HS-5 (cell line): ENCODE measurements at places on chromosomes 1 and 21.

- DNase-seq, result no peak
Observed at GRCh38 chr1:113507552-113508214, 117.4 kb downstream of the MAGI3 start.

DNA sequence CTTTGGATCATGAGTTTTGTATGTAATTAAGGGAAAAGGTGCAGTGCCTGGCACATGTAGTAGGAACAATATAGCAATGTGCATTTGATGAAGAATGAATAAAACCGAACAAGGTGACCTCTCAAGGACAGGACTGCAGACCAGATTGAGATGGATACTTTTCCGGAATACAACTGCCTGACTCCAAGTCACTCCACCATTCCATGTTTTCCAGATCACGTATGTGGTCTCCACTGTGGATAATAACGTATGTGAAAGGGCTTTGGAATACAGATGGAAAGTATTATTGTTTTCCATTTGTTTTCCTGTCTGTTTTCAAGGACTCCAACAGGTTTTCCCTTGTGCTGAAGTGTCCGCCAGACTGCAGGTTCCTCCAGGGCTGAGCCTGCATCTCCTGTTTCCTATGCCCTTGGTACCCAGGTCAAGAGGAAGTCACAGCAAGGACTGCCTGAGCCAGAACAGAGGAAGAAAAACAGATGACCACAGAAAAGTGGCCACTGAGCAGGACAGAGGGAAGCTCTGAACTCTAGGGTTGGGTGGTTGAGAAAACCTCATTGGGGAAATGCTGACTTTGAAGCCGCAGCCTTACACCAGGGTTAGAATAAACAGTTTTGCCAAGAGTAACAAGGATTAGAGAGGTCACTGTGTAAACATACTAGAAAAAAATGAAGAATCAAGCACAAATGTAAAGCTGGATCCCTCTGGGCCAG, 4.0 kb downstream of the CFAP45 start:
- DNase-seq, result no peak

GRCh38 chr1:201645956-201646355, 107.0 kb downstream of the NAV1 start:
- DNase-seq, result no peak

DNA sequence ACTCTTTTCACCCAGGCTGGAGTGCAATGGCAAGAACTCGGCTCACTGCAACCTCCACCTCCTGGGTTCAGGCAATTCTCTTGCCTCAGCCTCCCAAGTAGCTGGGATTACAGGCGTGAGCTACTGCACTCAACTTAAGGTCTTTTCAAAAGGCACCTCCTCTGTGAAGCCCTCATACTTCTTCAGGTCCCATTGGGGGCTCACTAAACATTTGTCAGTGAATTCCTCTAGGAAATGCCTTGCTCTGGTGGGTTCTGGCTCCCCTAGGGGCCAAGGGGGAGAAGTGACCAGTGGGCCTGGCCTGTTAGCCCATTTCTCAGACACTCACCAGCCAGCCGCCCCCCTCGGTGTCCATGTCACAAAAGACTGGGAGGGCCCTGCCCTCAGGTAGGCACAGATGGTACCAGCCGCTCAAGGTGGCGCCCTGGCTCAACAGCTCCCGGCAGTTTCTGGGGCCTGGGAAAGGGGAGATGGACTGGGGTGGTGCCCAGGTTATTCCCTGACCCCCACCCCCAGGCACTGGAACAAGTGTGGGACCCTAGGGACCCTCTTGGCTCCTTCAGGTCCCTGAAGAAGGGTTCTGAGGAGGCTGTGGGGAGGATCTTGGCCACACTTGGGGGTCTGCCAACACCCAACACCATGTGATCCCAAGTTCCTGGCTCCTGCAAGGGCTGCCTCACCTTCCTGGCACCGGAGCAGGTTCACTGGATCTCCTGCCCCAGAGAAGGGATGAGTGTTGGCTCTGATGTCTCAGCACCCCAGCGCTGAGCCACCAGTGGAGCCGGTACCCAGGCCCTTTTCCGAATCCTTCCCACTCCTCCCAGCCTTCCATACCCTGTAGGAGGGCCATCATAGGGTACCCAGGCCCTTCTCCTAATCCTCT, 1.6 kb downstream of the FCN3 start:
- no peak for DNase-seq

DNA sequence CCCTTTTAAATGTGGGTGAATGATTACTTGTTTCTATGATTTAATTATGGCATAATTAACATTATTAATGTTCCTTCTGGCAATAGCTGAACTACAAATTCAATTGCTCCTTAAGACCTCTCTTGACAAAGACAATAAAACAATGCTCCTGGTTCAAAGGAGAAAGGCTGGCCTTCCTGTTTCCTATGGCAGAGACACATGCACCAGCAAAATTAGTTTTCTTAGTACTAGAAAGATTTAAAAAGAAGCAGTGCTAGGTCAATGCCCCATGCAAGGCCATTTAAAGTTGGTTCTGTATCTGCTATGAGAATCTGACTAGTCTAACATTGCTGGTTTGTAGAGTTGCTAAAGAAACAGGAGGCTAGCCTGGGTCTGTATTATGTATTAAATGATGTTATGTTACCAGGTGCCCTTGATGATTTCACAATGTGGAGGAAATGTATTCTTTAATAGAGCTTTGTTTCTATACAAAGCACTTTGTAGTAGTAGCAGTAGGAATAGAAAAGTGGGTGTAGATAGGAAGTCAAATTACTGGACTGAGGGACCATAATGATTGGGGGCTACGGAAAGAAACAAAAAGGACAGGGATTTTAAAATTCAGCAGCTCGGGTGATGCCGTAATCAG, 38.8 kb upstream of the CD34 start:
- DNase-seq, result no peak

DNA sequence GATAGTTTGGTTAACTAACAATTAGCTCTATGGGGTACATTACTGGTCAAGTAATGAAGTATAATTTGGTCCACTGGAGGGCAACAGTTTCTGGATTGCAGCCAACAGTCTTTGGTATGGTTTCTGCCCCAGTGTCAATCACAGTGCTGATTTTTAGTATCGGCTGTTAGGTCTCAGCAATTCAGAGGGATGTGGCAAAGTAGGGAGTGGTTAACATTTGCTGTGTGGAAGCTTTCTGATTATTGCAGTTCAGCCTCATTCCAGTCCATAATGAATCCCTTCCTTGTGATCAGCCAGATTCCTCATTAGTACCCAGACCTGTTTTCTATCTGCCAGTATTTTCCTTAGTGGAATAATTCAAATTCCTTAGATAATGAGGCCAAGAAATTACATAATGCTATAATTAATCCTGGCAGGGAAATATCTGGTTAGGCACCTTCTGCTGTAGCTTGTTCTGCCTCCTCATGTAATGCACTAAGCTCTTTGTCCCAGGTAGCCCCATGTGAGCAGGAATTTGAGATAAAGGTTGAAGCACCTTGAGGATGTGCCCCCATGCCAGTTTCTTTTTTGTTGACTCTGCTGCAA, 14.0 kb downstream of the F3 start:
- no peak for DNase-seq

- DNase-seq, result no peak
Observed at GRCh38 chr1:160101717-160102522, 3.5 kb upstream of the IGSF8 start.

GRCh38 chr1:237864338-237865244, 26.1 kb downstream of the ZP4 start:
- DNase-seq, result no peak

DNA sequence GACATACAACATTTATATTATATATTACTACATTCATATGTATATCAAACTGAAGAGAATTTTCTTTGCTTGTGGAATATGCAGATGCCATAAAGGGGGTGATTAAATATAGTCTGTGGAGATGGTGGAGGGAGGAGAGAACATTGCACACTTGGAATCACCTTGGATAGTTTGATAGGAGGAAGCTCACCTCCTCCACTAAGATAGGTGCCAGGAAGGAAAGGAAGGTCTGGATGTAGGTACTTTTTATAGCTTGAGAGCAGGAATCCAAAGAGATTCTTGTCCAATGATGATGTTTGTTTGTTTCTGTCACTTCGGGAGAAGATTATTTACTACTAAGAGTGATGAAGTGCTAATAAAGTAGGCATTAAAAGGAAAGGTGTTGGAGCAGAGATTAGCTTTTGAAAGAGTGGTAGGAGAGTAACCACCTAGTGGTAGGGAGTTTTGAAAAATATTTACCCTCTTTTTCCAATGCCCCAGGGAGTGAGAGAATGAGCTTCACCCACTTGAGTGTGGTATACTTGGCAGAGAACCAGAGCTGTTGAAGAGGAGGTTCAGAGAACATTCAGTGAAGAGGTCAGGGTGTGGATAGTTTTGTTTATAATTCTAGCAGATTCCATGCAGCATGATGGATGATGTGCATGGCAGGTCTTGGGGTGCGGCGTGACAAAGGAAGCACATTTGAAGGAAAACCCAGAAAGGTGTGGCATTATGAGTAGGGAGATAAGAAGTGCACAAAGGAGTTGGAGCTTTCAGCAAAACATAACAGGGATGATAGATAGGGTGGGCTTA, 145.0 kb downstream of the PATJ start:
- DNase-seq, result no peak

GRCh38 chr1:179287946-179288345, 5.7 kb upstream of the SOAT1 start:
- no peak for DNase-seq

DNA sequence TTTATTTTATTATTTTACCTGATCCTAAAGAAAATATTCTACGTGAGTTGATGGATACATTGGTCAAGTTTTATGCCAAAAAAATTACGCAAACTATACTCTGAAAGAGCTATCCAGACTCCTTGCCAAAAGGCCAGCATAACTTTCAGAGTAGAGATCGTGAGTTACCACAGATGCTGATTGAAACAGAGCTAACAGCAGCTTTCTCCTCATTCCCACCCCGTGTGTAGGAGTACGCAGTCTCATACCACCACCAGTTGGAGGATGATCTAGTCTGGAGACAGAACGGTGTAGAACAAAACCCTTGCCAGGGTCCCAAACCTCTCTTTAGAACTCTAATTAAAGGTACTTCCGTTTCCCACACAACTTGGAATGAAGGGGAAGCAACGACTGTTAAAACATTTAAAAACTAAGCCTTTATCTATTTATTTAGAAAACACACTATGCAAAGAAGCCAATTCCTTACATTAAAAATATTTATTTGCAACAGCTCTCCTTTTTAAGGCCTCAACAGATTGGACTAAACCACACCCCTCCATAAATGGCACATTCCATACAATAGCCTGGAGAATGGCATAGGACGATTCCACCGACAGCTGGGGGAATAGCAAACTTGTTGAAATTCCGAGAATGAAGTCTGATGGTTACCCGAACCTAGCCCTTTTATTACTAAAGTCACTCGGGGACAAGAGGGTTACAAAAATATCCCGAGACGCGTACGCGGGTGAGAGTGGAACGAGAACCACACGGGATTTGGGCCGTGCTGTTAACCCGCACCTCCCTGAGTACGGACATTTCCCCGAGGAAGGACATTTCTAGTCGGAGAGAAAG, 1.4 kb downstream of the NUCKS1 start:
- DNase-seq, result no peak

GRCh38 chr1:6822530-6823359, 37.5 kb downstream of the CAMTA1 start:
- no peak for DNase-seq

- peak; percentile 28 for DNase-seq
Observed at GRCh38 chr1:47424336-47424982, 8.4 kb downstream of the FOXE3 start.

DNA sequence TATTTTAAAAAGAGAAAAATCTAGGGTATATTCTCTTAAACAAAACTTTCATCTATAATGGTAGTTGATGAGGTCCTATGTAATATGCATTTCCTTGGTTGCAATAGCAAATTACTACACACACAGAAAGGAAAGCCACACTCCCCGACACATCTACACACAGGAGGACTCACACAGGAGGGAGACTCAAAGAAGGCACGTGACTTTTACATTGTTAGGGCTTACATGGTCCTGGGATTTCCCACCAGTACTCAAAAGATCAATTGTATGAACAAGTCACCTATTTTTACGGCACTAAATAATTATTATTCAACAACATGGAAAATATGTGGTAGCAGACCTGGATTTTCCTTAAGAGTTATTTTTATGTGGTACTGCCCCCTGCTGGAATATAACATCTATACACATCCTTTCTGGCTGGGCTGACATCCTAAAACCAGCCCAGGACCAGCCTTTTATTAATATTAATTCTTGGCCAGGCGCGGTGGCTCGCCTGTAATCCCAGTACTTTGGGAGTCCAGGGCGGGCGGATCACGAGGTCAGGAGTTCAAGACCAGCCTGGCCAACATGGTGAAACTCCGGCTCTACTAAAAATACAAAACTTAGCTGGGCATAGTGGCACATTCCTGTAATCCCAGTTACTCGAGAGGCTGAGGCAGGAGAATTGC, 33.9 kb upstream of the LGALS8 start:
- no peak for DNase-seq

GRCh38 chr1:82073659-82074058, 272.9 kb downstream of the ADGRL2 start:
- DNase-seq, result no peak

- no peak for DNase-seq
Observed at GRCh38 chr1:165352442-165353293, 3.8 kb downstream of the LMX1A start.

- DNase-seq, result no peak
Observed at GRCh38 chr1:9591669-9592509, 3.2 kb downstream of the TMEM201 start.

DNA sequence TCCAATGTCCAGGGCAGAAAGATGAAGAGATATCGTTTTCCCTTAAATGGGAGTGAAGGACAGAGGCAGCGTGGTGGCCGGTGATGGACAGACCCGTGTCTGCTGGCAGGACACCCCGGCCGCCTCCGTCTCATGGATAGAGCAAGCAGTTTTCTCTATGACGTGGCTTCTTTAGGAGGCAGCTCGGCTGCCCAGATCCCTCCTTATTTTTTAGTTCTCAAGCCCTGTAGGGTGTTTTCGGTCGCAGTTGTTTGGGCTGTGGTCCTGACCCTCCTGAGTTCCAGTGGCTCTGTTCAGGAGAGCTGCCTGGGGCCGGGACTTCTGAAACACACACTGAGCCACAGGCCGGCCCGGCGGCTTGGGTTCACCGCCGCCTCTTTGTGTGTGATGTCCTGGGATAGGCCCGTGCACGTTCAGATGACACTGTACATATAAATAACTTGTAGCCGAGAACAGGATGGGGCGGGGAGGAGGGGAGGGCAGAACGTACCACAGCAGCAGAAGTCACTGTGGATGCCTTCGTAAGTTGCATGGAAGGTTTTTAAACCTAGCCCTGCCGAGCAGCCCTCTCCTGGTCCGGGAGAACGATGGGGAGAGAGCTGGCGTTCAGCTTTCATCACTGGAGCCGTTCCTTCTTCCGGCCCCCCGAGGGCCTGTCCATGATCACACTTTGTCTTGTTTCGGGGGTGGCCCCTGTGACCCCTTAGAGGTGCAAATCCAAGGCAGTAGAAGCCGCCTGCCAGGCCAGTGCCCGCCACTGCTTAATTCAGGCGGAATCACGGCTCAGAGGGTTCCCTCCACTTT, 65.2 kb downstream of the SIK1 start:
- no peak for DNase-seq

GRCh38 chr1:77146270-77146669, 73.0 kb downstream of the PIGK start:
- no peak for DNase-seq

DNA sequence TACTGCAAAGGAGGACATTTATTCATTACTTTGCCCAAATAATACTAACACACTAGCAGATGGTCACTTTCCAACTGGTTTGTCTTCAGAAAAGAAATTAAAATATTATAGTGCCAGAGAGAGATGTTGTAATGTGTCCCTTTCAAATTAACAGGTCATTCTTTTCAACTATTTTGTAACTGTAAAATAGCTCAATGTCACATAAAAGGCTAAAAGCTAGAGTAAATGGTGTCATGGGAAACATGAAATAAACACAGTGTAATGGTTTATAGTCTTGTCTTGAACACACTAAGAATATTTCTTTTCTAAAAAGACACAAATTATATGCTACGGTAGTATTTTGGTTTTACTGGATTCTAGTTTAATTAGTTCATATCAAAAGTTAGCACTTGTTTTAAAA, 77.8 kb downstream of the ADGRL2 start:
- no peak for DNase-seq
